Effector memory CD4-positive, alpha-beta T cell (primary cell): ENCODE measurements at places on chromosomes 12 and 14.

- no peak for DNase-seq
Observed at GRCh38 chr12:49804821-49805220, 23.4 kb downstream of the NCKAP5L start.

DNA sequence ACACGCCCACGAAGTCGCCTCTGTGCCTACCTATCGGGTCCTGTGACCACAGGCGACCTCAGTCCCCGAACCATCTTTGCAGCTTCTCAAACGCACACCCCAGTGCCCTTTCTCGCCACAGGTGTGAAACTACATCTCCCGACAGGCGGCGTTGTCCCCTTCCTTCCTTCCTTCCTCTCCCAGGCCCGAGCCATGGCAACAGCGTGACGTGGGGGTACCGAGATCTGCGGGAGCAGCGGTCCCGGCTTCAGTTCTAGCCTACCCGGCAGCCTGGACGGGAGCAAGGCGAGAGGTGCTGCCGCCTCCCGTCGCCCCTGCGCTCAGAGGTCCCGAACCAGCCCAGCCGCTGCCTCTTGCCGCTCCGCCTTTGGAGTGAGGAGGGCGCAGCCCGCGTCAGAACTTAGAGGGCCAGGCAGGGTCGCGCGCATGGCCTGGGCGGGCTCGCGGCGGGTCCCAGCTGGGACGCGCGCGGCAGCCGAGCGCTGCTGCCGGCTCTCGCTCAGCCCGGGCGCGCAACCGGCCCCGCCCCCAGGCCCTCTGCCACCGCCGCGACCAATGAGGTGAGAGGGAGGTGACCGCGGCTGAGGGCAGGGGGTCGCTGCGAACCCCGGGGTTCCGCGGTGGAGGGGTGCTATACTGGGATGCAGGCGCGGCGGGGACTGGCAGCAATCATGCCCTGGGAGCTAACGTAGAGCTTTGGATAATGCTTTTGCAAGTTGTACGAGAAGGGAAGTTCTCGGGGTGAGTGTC, at the start of gene COQ10A:
Gene COQ10A, plus strand, starts transcription at position 250 of the 750 bp plus-strand sequence. Its CDS starts 177 bp downstream, at position 427.
- peak; percentile 82 for DNase-seq

DNA sequence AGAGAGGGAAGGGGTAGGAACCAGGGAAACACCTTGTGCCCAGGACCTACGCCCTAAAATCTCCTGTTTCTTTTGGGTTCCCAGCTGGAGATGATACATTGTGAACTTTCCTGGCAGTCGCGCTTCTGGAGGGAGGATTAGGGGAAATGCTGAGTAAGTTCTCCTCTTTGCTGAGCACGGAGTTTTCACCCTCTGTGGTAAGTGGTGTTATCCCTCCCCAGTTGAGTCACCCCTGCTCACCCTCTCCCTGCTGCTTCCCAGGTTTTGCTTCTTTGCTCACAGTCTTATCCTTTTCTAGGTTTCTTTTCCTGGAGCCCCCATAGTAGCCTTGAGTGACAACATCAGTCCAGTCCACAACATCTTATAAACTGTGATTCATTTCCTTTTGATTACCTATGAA, 789.1 kb downstream of the TMEM121 start:
- DNase-seq, result no peak

DNA sequence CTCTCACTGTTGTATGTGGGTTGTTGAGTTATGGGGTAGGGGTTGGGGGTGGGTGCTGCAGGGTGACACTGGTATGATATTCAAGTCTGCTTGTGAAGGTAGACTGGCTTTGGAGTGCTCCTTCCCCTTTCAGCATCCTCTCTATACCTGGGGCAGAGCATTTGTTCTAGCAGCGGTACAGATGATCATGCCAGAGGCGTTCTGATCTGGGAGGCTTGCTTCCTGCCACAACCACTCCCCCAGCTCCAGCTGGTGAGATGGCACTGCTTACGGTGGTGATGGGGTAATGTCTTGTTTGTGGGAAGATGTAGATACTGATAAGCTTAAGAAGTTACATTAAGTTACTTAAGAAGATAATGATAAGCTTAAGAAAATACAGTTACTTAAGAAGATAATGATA, 131.8 kb downstream of the ERC1 start:
- DNase-seq, result peak; percentile 21

DNA sequence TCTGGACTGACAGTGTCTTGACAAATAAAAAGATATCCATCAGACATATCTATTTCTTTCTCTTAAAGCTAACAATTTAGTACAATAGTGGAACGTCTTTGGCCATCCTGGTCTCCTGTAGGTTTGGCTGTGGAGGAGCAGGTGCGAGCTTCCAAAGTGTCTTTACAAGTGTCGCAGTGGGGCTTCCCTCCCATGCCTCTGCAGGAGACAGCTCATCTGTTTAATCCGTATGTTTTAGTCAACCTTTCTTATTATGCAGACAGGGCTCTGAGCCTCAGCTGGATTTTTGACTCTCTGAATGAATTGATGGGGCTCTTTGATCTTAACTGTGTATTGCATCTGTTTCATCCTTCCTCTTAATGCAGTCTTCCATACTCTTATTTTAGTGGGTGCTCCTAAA, 57.5 kb downstream of the RMST start:
- DNase-seq, result no peak

GRCh38 chr12:91769736-91770135, 375.9 kb downstream of the BTG1 start:
- no peak for DNase-seq

DNA sequence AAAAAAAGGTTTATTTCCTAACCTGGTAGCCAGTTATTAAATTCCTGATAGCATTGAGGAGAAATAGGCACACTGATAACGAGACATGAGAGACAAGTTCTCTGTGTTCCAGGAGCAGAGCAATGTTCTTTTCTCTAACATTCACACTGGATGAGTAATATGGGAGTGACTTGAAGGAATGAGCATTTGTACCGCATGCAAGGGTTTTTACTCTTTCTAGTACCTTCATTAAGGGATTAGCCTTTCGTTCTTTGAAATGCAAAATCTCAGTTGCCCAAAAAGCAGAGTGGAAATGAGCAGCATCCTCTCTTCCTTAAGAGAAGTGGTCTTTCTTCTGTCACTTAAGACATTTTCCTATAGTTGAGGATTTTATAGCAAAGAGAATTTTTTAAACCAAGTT, 54.7 kb downstream of the FGD4 start:
- DNase-seq, result no peak
